Stimulated activated CD4-positive, alpha-beta T cell treated with anti-CD3 and anti-CD28 coated beads, Interleukin-2, amount 100 ng/mL, for 4 hours (primary cell): ENCODE measurements at places on chromosomes 16 and 17.

GRCh38 chr16:80751167-80751566 lies 53.2 kb downstream of the CDYL2 start:
- no peak for DNase-seq

GRCh38 chr17:3513305-3514035 lies 37.7 kb downstream of the ASPA start:
- no peak for DNase-seq

GRCh38 chr16:77679391-77679790 lies 42.9 kb upstream of the NUDT7 start:
- DNase-seq, result no peak

GRCh38 chr16:71406724-71407123 lies 35.1 kb downstream of the TLE7 start:
- DNase-seq, result no peak

GRCh38 chr16:6317934-6318333 lies 1014.7 kb upstream of the RBFOX1 start:
- no peak for DNase-seq

GRCh38 chr17:62723842-62724241 lies 84.3 kb downstream of the MARCHF10 start:
- no peak for DNase-seq

DNA sequence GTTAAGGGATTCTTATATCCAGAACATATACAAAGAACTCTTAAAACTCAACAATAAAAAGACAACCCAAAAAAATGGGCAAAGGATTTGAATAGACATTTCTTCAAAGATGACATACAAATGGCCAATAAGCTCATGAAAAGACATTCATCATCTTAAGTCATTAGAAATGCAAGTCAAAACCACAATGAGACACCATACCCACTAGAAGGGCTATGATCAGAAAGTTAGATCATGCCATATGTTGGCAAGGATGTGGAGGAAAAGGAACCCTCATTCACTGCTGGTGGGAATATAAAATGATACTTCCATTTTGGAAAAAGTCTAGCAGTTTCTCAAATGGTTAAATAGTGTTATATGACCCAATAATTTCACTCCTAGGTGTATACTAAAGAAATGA lies 9.4 kb downstream of the PLD6 start:
- no peak for DNase-seq

GRCh38 chr17:78101112-78101511 lies 27.4 kb downstream of the TMC6 start:
- DNase-seq, result no peak

GRCh38 chr17:49106321-49107210 lies 26.0 kb upstream of the B4GALNT2 start:
- no peak for DNase-seq

DNA sequence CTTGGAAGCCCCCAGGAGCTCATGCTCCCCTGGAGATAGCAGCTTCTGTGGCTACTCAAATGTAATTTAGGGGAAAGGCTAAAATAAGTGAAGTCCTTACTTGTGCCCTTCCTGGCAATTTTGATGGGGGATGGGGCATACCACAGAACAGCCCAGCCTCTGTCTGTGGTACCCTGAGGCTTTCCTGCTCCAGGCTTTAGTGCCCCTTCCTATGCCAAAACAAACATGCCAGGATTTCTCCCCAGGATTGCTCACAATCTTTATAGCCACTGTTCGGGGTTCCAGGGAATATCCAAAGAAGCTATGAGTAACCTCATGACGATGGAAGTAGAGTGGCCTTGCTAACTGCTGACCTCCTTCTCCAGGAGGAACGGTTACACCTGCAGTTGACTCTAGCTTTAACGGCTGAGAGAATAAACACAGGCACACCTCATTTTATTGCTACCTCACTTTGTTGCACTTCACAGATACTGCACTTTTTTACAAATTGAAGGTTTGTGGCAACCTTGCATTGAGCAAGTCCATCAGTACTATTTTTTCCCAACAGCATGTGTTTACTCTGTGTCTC lies 24.9 kb downstream of the CCL4 start:
- DNase-seq, result no peak

DNA sequence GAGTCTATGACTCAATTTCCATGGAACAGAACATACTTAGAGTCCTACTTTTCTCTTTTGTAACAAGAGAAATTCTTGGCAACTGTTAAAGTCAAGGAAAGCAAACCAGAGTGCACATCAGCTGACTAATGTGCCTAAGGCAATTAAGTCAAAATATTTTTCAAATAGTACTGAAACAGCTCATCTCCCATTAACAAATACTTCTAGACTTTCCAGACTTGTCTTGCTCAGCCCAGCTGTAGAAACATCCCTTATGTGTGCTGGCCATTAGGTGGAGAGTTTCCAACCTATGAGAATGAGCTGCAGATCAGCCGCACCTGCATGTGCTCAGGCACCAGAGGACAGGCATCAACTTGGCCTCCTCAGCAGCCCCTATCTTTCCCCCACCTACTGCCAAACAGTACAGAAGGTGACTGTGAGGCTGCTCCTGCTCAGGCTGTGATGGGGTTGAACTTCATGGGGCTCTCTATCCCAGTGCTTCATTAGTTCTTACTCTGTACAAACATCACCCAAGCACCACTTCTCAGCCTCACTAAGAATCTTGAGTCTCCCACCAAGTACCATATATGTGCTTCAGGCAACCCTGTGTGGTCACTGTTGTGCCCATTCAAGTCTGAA lies 32.2 kb downstream of the TEX2 start:
- no peak for DNase-seq

- no peak for DNase-seq
Measured at GRCh38 chr17:60383379-60383778, 8.6 kb downstream of the USP32 start.

DNA sequence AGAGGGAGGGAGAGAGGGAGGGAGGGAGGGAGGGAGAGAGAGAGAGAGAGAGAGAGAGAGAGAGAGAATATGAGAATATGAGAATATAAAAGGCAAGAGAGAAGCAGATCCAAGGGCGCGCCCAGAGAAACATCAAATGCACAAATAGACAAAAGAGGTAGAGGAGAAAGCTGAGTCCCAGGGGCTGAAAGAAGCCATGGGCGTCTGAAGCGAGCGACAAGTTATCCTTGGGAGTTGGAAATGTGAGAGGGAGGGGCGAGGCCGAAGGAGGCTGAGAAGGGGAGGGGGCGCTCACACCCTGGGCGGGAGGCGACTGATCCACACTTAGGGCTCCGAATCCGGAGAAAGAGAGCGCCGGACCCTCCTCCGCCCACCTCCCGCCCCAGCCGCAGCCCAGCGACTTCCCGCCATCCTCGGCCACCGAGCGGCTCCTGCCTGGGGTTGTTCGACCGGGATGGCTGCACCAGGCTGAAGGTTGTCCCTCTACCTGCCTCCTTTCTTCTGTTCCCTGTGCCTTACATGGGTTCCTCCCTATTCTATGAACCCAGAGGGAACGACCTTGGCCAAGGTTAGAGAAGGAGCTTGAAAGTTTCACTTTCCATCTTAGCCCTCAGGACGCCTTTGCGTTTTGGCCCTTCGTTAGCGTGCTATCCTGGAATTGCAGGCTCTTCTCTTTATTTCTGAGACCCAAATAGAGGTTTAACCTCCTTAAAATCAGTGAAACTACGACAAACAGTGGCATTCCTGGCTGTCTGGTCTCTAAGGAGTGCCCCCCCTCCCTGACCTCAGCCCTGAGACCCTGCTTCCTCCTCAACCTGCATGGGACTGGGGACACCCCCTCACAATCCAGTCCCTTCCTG lies 21.2 kb upstream of the HOXB9 start:
- no peak for DNase-seq

DNA sequence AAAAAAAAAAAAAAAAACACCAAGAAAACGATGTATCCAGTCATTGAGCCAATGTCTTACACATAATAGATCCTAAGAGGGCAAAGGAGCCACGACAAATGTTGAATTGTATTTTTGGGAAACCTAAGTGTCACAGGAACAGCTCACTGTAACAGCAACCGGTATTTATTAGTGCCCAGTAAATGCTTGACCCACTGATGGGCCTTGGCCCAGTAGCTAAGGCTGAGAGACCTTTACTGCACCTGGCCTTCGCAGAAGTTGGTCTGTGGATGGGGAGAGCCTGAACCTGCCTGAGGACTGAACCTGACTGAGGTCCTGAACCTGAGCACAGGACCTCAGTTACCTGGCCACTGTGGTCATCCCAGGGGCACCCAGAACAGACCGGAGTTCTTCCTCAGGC lies 65.0 kb upstream of the TBX2 start:
- DNase-seq, result no peak

DNA sequence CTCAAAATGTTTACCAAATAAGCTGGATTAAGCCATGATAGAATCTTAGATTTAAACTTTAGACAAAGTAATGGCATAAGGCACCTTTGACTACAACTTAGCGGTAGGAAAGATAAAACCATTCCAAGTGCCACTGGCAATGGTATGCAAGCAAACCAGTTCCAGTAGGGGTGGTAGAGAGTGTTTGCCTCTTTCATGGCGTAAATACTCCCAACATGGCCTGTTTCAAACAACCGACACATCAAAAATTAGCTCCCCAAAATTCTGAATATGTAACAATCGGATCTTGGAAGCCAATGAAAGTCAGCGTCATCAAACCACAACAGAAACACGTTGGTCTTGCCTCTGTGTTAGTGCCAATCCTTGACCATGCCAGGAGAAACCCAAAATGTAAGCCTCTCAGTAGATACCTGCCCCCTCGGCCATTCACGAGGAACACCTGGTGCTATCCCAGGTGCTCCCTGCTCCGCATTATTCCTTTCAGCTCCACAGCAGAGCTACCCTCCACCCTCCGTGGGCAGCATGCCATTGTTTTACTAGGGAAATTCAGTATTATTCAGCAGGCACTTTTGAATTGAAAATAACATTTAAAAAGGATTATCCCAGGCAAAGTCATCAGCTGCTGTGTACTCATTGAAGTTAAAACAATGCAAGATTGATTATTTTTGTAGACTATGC lies 307.8 kb upstream of the CDH11 start:
- DNase-seq, result no peak

DNA sequence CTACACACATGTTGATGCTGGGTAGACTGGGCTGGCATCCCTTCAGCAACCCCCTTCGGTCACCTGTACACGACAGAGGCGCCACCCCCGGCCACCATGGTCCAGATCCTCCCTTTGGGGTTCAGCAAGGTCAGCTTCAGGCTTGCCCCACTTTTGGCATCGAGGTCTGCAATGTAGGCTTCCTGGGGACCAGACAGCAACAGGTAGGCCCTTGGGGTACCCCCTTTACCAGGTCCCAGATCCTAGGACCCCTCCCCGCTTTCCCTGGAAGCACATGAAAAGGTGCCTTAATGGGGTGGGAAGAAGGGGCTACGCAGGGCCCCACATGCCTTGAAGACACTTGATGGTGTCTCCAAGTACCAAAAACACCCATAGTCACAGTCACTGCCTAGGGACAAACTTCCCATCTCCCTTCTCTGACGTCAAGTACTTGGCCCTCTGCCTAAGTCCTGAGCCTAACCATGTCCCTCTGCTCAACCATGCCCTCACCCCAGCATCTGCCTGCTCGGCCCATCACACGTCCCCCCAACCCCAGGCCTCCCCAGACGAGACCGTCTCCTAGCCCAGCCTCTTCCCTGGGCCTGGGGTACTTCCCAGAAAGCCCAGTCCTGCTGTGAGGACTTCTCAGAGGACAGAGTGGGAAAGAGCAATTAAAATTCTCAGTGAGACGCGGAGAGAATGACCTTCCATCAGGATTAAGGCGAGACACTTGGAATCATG lies 12.1 kb downstream of the ACLY start:
- no peak for DNase-seq

DNA sequence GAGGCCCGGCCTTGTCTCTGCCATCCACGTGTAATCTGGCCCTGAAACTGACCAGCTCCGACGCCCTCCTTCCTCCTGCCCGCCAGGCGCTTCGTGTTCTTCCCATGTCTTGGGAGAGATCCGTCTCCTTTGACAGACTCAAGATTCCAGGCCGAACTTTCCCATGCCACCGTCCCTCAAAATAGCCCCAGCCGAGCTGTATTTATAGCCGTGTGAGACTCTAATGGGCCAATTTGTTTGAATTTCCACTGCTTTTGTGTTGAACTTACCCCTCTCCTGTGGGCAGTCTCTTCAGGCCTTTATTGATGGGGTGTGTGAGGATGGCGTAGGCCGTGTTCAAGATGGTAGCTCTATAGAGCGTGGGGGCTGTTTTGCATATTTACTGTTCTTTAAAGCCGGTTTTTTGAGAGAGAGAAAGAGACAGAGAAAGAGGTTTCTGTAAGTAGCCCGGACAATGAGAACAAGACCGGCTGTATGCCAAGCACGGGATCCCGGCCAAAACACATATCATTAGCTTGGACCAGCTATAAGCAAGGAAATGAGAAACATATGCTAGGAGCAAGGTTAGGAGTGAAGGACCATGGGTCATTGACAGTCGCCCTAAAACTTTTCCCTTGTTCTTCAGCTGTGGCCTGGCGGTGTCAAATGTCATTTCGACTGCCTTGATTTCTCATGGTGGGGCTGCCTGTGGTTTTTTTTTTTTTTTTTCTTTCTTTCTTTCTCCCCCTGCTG lies 124.5 kb upstream of the ZFHX3 start:
- DNase-seq, result no peak

DNA sequence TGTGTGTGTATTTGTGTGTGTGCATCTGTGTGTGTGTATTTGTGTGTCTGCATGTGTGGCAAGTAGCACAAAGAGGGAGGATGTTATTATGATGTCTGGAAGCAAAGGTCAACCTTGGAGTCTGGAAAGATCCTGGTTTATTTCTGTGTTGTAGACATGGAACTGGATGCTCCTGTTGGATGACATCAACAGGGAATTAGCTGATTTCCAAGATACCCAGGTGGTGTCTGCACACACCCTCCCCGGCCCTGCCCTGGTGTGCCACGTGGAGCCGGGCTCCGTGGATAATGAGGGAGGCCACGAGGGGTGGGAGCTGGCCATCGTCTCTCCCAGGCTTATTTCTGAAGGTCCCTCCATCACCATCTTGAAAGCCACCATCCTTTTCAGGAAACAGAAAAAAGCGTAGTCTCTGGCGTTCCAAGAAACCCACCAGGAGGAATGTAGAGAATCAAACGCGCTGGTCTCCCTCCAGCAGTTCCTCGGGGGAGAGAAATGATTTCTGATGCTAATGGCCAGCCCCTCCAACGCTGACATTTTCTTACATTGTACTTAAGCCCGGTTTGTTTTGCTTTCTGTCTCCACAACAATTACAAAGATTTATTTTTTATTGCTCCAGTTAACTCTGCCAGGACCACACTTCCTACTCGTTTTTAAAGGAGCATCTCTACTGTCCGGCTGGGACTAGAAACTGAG lies 93.3 kb downstream of the FOXL1 start:
- DNase-seq, result no peak

DNA sequence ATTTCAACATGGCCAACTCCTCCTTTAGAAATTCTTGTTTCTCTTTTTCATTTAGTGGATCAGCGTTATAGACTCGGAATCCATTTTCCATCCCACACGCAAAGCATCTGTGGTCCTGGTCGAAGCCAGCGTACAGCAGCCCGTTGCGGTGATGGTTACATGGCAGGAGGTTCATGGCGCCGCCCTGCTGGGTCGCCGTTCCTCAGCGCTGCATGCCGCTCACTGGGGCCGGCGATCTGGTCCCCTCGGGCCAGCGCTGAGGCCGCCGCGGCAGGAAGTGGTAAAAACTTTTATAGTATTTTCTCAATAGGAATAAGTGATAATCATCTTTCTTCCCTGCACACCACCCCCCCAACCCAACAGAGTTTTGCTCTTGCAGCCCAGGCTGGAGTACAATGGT lies 29.9 kb upstream of the RHOT1 start:
- no peak for DNase-seq
